Testis (tissue), 5 donors: ENCODE measurements at places on chromosomes 2 and 18. TPM values are rescaled to one million over a fixed set of nuclear protein-coding genes. Genes with fewer than 3 reads are reported as not detected.

RGPD8 gene
- 28.0 TPM for polyA plus RNA-seq

CYP26B1 gene
- 31.6 TPM for polyA plus RNA-seq

MCFD2 gene
- 74.5 TPM for polyA plus RNA-seq

DOK6 gene
- polyA plus RNA-seq: 11.1 TPM
